ENCODE measurements at places on chromosomes 3 and 15. TPM values are rescaled to one million over a fixed set of nuclear protein-coding genes. Genes with fewer than 3 reads are reported as not detected.

Gene MORC1
- total RNA-seq: not detected

Gene NANOGP8
- not detected for total RNA-seq

Gene PLS1
- 26.0 TPM for total RNA-seq

Gene GOLGA8K
- total RNA-seq: 2.1 TPM

Gene POPDC2
- total RNA-seq: 2.7 TPM

Gene GOLGA6L7
- not detected for total RNA-seq

Gene RHOV
- not detected for total RNA-seq

Gene ANKRD63
- not detected for total RNA-seq

Gene NTRK3
- total RNA-seq: 2.8 TPM

Gene KBTBD13
- total RNA-seq: not detected

Gene SLC28A1
- not detected for total RNA-seq

Gene NLGN1
- total RNA-seq: 3.3 TPM

Gene CCDC12
- total RNA-seq: 42.1 TPM

Gene MAPKBP1
- 22.4 TPM for total RNA-seq

Gene COMMD4
- 57.5 TPM for total RNA-seq

Gene RPP25
- 20.2 TPM for total RNA-seq

Gene LINGO1
- 0.98 TPM for total RNA-seq

Gene RAB11A
- 221 TPM for total RNA-seq

Gene ALAS1
- 78.9 TPM for total RNA-seq

Gene GPR149
- not detected for total RNA-seq

Gene SPINT1
- total RNA-seq: 96.8 TPM

Gene LCTL
- total RNA-seq: not detected

Gene ZPLD1
- not detected for total RNA-seq

Gene SLC30A4
- total RNA-seq: 6.7 TPM

Gene ACKR2
- 5.2 TPM for total RNA-seq

Gene CCDC33
- not detected for total RNA-seq

Gene FOXB1
- total RNA-seq: not detected

Gene PRR23C
- total RNA-seq: not detected
